Urinary bladder (tissue), 4 donors: ENCODE measurements at places on chromosomes 2 and 18.

- no peak for DNase-seq
Observed at GRCh38 chr2:10307561-10308156, 5.0 kb downstream of the HPCAL1 start.

DNA sequence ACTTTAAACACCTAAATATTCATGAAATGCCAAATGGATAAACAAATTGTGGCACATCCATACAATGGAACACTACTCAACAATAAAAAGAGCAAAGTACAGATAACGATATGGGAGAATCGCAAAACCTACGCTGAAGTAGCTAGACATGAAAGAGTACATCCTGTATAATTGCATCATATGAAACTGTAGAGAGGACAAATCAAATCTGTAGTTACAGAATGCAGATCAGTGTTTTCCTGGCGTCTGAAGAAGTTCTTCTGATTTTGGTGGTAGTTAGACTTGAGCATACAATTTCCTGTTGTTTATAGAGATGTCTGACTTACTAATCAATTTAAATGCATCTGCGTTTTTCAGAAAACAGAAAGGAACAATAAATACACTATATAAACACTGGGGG is 394.4 kb downstream of the SOCS6 start:
- DNase-seq = no peak

DNA sequence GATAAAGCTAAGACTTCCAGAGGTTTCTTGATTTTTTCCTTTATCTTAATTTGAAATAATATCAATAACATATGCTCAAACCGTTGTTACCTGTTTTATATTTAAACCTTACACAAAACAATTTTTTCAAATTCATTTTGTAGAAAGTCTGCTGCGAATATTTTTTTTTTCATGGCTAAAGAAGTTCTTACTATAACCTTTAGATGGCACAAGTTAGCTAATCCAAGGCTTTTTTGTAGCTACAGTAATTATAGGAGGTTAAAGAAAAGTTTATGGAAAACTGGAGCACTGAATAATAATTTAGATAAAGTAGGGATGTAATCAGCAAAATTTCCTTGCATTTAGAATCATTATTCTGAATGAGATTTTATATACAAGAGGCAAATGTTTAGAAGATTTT is 78.0 kb upstream of the PNPT1 start:
- DNase-seq = no peak

DNA sequence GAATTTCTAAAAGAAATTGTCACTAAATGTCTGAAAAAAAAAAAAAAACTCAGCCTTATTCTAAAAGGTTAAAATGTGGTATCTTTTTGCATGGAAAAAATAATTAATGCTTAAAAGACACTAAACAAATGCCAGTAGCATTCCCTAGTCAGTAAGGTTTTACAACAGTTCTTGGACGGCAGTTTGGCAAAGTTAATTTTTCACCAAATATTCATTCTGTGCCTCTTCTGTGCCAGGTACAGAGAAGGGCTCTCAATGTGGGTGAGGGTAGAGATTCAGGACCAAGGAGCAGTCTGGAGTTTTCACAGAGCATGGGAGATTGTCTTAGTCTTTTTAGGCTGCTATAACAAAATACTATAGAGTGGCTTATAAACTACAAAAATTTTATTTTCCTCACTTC is 6.0 kb upstream of the CCDC93 start:
- DNase-seq = no peak

DNA sequence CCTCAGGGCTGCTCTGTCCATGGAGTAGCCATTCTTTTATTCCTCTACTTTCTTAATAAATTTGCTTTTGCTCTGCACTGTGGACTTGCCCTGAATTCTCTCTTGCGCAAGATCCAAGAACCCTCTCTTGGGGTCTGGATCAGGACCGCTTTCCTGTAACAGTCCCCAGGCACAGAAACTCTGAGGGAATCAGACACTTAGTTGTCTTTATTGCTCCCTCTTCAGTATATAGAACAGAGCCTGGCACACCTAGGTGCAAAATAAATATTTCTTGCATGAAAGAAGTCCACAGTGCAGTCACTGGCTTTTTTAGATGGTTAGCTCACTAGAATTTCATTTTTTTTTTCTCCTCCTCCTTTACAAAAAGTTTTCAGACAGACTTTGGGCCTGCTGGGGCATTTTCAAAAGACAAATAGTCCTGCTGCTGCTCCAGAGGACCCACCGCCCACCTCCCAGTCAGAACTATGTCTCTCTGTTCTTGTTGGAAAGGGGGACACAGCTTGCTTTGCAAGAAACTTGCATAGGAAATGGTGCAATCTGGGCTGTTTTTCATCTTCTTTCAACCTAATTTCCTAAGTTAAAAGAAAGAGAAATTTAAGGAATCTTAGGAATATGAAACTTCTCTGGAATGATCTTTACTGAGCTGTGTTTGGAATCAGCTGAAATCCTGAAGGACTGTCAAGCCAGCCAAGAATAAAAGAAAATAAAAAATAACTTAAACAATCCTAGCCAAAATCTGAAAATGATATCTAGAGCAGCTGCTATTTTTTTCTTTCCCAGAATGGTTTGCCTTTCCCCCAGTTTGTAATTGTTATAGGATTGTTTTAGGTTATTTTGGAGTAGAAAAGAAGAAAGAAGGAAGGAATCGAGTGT is 31.7 kb upstream of the MAP4K3 start:
- DNase-seq = no peak

GRCh38 chr18:10020171-10020570 is 106.4 kb downstream of the VAPA start:
- DNase-seq = no peak

DNA sequence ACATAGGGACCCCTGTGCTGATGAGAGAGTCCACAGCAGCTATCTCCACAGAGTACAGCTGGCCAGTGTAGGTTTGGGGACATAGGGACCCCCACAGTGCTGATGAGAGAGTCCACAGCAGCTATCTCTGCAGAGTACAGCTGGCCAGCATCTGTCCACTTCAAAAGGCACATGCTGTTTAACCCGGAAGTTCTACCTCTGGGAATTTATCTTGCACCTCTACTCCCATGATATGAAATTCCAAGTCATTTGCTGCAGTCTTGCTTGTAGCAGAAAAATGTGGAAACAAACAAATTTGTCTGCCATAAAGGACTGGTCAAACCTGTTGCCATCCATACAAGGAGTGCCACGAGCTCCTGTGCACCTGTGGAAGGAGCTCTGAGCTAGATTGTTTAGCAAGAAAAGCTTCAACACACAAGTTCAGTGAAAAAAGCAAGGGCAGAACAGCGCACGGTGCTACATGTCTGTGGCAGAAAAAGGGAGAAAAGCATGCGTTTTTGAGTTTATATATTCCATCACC is 33.1 kb downstream of the LRRFIP1 start:
- DNase-seq = no peak

GRCh38 chr18:57854726-57855125 is 51.6 kb upstream of the ATP8B1 start:
- DNase-seq = no peak

DNA sequence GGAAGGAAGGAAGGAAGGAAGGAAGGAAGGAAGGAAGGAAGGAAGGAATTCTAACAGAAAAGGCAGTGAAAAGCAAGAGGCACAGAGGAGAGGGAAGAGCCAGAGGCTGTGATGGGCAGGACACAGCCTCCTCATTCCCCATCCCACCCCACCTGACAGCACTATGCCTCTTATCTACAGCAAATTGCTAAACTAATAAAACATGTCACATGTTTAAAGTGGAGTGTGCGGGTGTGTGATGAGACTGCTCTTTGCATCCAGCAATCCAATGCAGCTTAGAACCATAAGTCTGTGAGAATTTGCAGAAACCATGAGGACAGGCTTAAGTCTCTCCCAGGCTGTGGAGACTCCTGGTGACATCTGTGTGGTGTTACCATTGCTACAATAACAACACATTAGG is 108.4 kb upstream of the ALK start:
- DNase-seq = no peak

DNA sequence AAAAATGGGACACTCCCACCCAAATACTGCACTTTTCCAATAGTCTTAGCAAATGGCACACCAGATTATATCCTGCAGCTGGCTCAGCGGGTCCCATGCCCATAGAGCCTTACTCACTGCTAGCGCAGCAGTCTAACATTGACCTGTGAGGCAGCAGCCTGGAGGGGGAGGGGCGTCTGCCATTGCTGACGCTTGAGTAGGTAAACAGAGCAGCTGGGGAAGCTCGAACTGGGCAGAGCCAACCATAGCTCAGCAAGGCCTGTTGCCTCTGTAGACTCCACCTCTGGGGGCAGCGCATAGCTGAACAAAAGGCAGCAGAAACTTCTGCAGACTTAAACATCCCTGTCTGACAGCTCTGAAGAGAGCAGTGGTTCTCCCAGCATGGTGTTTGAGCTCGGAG is 110.4 kb downstream of the CTIF start:
- DNase-seq = no peak

- no peak for DNase-seq
Observed at GRCh38 chr2:133581010-133581760, 12.9 kb upstream of the NCKAP5 start.

DNA sequence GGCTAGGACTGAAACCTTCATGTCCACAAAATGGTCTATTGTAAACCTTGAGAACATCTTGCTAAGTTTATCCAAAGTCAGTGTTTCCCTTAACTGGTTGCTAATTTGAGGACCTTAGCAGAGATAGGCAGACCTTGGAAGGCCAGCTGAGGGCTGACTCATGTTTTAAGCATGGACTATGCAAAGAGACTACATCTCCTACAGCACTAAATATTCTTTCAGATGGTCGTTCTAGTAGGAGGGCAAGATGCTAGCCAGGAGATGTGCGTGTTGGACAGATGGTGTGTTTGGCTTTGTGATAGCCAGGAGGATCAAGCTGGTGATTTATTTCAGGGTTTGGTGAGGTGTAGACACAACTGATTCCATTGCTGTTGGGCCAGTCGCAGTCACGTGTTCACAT is 75.8 kb downstream of the NRP2 start:
- DNase-seq = no peak

- DNase-seq = no peak
Observed at GRCh38 chr18:48595703-48596218, 56.9 kb downstream of the CTIF start.

DNA sequence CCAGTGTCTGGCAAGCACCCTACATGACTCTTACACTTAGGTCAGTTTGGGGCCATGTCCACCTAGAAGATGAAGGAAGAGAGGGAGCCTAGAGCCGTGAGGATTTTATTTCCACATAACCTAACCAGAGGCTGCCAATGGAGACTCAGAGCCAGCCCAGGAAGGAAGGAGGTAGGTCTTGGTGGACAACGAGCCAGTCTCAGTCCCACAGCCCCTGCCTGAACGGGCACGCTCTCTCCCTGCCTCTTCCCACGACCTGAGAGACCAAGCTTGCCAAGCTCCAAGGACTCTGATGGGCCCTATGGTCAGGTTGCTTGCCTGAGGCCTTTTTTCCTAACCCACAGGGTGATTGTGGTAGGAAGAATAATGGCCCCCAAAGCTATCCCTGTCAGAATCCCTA is 188.4 kb downstream of the TFCP2L1 start:
- DNase-seq = no peak

- no peak for DNase-seq
Observed at GRCh38 chr2:219656526-219656925, 29.1 kb downstream of the SLC4A3 start.

GRCh38 chr2:9694661-9695234 is 64.0 kb upstream of the YWHAQ start:
- DNase-seq = no peak

- no peak for DNase-seq
Observed at GRCh38 chr18:3441290-3441689, 8.7 kb upstream of the TGIF1 start.

DNA sequence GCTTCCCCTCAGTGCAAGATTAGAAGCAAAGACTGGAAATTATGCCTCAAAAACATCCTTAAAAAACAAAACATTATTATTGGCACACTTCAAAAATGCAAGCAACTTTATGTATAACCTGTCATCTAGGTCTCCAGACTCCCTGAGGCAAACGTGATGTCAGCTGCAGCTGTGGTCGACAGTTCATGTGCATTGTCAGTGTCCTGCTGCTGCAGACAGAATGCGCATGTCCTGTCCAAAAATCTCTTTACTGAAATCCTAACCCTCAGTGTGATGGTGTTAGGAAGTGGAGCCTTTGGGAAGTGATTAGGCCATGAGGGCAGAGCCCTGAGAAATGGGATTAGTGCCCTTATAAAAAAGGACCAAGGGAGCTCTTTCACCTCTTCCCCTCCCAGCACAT is 126.9 kb downstream of the CYRIA start:
- no peak for DNase-seq

DNA sequence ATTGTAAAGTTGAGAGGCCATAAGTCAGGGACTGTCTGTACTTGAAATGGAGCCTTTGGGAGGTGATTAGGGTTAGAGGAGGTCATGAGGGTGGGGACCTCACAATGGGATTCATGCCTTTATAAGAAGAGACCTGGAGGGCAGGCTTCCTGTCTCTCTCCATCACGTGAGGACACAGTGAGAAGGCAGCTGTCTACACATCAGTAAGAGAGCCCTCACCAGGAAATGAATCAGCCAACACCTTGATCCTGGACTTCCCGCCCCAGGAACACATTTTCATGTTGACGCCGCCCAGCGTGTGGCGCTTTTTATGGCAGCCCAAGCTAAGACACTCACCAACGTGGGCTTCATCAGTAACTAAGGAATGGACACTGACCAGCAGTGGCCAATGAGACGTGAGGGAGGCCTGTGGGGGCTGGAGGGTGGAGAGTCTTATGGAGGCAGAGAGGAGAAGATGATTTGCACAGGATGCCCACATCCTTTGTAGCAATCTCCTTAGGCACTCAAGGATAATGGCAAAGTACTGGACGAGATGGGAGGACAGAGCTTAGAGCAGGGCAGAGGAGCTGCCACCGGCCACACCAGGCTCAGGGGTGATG is 162.7 kb downstream of the EIPR1 start:
- DNase-seq = no peak

DNA sequence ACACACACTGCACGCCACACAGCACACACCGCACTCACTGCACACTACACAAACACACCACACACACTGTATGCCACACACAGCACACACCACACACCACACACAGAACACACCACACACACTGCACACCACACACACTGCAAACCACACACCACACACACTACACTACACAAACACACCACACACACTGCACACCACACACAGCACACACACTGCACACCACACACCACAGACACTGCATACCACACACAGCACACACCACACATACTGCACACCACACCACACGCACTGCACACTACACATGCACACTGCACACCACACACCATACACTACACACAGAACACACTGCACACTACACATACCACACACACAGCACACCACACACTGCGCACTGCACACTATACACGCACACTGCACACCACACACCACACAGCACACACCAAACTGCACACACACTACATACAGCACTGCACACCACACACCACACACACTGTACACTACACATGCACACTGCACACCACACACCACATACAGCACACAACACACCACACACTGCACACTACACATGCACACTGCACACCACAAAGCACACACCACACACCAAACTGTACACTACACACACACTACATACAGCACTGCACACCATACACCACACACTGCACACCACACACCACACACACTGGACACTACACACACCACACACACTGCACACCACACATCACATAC is 59.6 kb downstream of the ASB1 start:
- DNase-seq = no peak

- DNase-seq = no peak
Observed at GRCh38 chr2:200492656-200493055, 17.2 kb downstream of the KCTD18 start.
